ENCODE measurements at places on chromosomes 11 and 22. TPM values are rescaled to one million over a fixed set of nuclear protein-coding genes. Genes with fewer than 3 reads are reported as not detected.

- H3K4me1 ChIP-seq: no peaks in the 10 kb centered on the region
- no peak for DNase-seq
- H3K27me3 ChIP-seq: no peaks in the 10 kb centered on the region
- H3K27ac ChIP-seq: no peak overlapping the region
- peaks cover 27% of the 10 kb centered on the region for H3K36me3 ChIP-seq
- H3K4me3 ChIP-seq: no peak overlapping the region
Observed at GRCh38 chr11:60918251-60918938, 4.4 kb downstream of the TMEM109 start.

GRCh38 chr11:77101043-77101537 lies 1.6 kb upstream of the OMP start:
- no peaks in the 10 kb centered on the region for H3K36me3 ChIP-seq
- H3K4me1 ChIP-seq: peaks cover 6% of the 10 kb centered on the region
- DNase-seq: no peak
- H3K27ac ChIP-seq: no peak overlapping the region
- H3K4me3 ChIP-seq: no peak overlapping the region

DNA sequence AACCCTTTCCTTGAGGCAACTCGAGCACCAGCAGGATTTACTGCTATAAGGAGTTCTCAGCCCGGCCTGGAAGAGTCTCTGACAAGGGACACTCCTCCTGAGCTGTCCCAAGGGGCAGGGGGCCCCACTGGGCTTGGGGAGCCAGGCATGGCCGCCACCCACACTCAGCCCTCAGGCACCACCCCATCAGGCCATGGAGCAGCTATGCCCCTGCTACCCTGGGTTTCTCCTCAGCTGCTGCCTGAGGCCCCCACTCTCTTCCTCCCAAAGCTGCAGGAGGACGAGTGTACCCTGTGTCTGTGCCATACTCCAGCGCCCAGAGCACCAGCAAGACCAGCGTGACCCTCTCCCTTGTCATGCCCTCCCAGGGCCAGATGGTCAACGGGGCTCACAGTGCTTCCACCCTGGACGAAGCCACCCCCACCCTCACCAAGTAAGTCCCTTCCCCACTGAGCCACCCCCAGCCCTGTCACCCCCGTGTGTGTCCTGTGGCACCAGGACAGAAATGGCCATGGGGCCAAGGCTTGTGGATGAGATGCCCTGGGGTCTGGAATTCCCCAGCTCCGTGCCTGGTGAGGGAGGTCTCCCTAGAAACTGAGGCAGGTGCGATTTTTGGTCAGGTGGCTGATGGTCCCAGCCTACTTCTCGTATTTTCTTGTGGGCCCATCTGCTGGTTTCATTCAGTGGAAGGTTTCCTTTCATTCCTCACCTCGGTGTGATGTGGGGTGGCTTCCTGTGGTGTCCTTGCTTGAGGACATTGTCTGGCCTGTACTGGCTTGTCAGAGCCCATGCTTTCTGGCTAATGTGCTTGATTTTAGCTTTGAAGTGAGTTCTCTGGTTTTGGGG lies 28.4 kb downstream of the TAB1 start:
- H3K4me1 ChIP-seq: no peaks in the 10 kb centered on the region
- no peak for DNase-seq
- H3K4me3 ChIP-seq: no peak overlapping the region
- H3K36me3 ChIP-seq: peaks cover 11% of the 10 kb centered on the region
- no peaks in the 10 kb centered on the region for H3K27me3 ChIP-seq

- no peak overlapping the region for H3K4me3 ChIP-seq
- H3K27ac ChIP-seq: no peak overlapping the region
- H3K36me3 ChIP-seq: no peaks in the 10 kb centered on the region
- H3K27me3 ChIP-seq: no peaks in the 10 kb centered on the region
Observed at GRCh38 chr11:119450590-119451326, 27.8 kb upstream of the THY1 start.

GRCh38 chr11:7154881-7155361 lies 66.1 kb downstream of the RBMXL2 start:
- no peak for DNase-seq
- no peak overlapping the region for H3K4me3 ChIP-seq

DNA sequence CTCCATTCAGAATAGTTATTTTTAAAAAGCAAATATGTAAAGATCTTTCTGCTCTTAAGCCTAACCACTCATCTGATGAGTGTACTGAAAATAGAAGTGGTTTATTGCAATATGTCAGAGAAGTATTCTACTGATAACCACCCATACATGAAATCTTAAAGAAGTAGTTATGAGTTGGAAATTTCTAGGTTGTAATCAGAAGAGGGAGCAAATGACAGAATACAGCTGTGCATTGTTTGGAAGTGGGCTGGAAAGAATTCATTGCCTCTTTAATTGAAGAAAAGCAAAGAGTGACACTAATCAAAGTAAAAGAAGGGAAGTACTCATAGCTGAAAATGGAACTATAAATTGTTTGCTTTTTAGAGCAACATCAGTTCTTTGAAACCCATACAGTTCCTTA lies 39.4 kb downstream of the FDX1 start:
- H3K36me3 ChIP-seq: no peaks in the 10 kb centered on the region
- no peaks in the 10 kb centered on the region for H3K27me3 ChIP-seq
- no peak overlapping the region for H3K4me3 ChIP-seq

- peak overlapping the region; percentile 97 for H3K4me3 ChIP-seq
- H3K36me3 ChIP-seq: no peaks in the 10 kb centered on the region
- peak; percentile 43 for DNase-seq
- H3K4me1 ChIP-seq: peaks cover 7% of the 10 kb centered on the region
Observed at GRCh38 chr11:64924910-64925284, 408 bp downstream of the PPP2R5B start.

DNA sequence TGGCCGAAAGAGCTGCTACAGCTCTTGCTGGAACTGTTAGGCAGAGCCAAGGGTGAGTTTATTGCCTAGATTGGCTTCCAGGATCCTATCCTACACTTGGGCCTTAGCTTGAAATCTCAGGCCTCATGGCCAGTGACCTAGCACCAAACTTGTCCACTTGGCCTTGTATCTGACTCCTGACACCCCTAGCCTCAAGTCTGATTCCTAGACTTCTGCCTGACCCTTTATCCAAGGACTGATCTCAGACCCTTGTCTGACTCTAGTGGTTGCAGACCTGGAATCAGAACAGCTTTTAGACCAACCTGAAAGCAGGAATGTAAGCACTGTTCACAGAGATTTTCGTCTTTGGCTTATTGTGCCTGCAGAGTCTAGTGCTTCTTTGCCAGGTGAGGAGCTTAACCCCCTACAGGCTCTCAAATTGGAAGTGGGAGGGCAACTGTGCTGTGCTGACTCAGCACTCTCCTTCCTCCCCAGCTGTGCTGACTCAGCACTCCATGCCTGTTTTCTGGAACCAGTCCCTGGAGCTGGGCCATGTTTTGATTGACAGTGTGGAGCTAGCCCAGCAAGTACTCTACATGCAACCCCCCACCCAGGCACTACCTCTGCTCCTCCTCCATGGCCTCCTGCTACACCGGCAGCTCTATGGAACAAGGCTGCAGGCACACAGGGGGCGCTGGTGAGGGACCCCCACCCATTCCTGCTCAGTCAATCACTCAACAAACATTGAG lies 35.1 kb downstream of the RRP8 start:
- DNase-seq: peak; percentile 88
- no peaks in the 10 kb centered on the region for H3K36me3 ChIP-seq
- peaks cover 20% of the 10 kb centered on the region for H3K4me1 ChIP-seq
- H3K27ac ChIP-seq: no peak overlapping the region
- H3K27me3 ChIP-seq: no peaks in the 10 kb centered on the region

- no peaks in the 10 kb centered on the region for H3K27me3 ChIP-seq
- H3K36me3 ChIP-seq: peaks cover 34% of the 10 kb centered on the region
- no peak overlapping the region for H3K4me3 ChIP-seq
- H3K4me1 ChIP-seq: no peaks in the 10 kb centered on the region
Observed at GRCh38 chr11:20088397-20089225, 71.7 kb downstream of the DBX1 start.

GRCh38 chr11:25970726-25971508 lies 361.0 kb upstream of the ANO3 start:
- H3K4me1 ChIP-seq: no peaks in the 10 kb centered on the region
- no peaks in the 10 kb centered on the region for H3K27me3 ChIP-seq
- no peak overlapping the region for H3K27ac ChIP-seq
- DNase-seq: no peak
- no peak overlapping the region for H3K4me3 ChIP-seq

GRCh38 chr22:20052309-20053259 lies 27.5 kb upstream of the DGCR8 start:
- no peaks in the 10 kb centered on the region for H3K36me3 ChIP-seq
- no peaks in the 10 kb centered on the region for H3K4me1 ChIP-seq
- DNase-seq: no peak
- no peak overlapping the region for H3K4me3 ChIP-seq

DNA sequence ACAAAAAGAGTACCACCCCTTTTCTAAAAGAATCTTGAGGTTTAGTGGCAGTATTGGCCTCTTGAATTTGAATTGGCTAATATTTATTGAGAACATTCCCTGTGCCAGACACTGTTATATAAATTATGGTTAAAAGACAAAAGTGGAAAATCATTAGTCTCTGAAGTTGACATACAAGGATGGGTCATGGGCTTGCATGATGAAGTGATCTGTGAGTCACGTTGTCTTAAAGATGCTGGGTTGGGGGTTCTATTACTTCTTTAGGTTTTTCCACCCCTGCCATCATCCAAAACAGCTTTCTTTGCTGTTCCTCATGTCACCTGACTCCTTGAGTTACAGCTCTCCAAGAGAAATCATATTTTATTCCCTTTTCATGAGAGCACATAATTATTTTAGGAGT lies 85.0 kb downstream of the CD44 start:
- H3K4me1 ChIP-seq: no peaks in the 10 kb centered on the region
- H3K27me3 ChIP-seq: no peaks in the 10 kb centered on the region
- H3K36me3 ChIP-seq: no peaks in the 10 kb centered on the region

DNA sequence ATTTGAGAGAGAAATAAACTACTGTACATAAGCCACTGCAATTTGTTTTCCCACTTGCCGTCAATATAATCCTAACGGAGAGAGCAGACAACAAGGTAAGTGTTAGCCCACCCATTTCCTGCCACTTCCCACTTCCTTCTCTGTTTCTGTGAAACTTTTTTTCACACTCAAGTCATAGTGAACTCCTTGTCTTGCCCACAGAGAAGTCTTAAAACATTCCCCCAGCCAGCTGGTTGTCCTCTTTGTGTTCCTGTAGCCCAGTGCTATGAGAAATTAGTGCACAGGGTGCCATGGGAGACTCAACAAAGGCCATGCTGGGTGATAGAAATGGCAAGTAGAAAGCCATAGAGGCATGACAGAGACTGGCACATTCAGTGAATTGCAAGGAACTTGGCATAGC lies 208.6 kb downstream of the BLID start:
- H3K4me1 ChIP-seq: no peaks in the 10 kb centered on the region
- H3K36me3 ChIP-seq: no peaks in the 10 kb centered on the region
- no peaks in the 10 kb centered on the region for H3K27me3 ChIP-seq
- DNase-seq: no peak
- H3K27ac ChIP-seq: no peak overlapping the region
- no peak overlapping the region for H3K4me3 ChIP-seq

Gene ARHGAP8
- total RNA-seq: 0.53 TPM

Gene GLYATL2
- not detected for total RNA-seq

Gene RAC2
- total RNA-seq: 12.9 TPM

Gene LINC01488
- total RNA-seq: 1.1 TPM

Gene SYTL2
- total RNA-seq: 7.9 TPM

Gene BATF2
- 2.5 TPM for total RNA-seq

Gene CD3D
- 0.81 TPM for total RNA-seq

Gene KRTAP5-2
- total RNA-seq: not detected

Gene VPREB1
- not detected for total RNA-seq

Gene FAM227A
- 0.18 TPM for total RNA-seq
